Heart left ventricle (tissue), 16 donors: ENCODE measurements at places on chromosomes 6 and 20. TPM values are rescaled to one million over a fixed set of nuclear protein-coding genes. Genes with fewer than 3 reads are reported as not detected.

Gene PACSIN1
- polyA plus RNA-seq, result 1.6 TPM

Gene MYLK4
- 0.38 TPM for polyA plus RNA-seq

GRCh38 chr6:21227486-21227885 is 366.1 kb upstream of the SOX4 start:
- DNase-seq, result no peak

DNA sequence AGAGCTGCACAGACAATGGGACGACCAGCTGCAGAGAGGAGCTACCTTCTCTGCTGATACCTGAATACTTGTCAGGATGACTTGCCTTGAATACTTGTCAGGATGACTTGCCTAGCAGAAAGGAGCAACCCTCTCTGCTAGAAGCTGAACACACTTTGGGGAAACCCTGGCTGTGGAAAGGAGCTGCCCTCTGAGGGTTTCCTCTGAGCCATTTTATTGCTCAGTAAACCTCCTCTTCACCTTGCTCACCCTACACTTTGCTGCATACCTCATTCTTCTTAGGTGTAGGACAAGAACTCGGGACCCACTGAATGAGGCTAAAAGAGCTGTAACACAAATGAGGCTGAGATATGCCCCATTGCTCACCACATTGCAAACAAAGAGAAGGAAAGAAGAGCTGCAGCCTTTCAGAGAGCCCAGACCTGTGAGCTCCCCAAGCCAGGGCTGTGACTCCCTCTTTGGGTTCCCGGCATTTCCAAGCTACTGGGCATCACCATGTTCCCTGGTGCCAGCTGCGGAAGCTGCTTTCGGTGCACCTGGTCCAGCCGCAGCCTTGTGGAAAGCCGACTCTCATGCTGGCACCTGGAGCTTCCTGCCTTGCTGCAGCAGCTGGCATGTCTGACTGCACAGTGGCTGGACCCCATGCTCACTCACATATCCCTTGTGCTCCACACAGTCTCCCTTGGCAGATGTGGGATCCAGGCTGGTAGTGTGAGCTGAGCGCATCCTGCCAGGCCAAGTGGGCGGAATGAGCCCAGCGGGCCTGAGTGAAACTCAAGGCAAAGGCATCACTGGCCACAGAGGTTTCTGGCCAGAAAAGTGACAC is 106.7 kb upstream of the AHI1 start:
- DNase-seq, result no peak

- DNase-seq, result no peak
These were observed 11.1 kb downstream of the KCNB1 start for GRCh38 chr20:49471397-49471796.

GRCh38 chr20:23939641-23940040 is 48.9 kb downstream of the GGTLC1 start:
- DNase-seq, result no peak
